GM23338 (cell line): ENCODE measurements at places on chromosomes 13 and 19. TPM values are rescaled to one million over a fixed set of nuclear protein-coding genes. Genes with fewer than 3 reads are reported as not detected.

- DNase-seq, result no peak
Observed at GRCh38 chr19:3613818-3614661, 7.4 kb upstream of the TBXA2R start.

- no peak for DNase-seq
Observed at GRCh38 chr13:54433493-54434206, 1405.0 kb downstream of the OLFM4 start.

DNA sequence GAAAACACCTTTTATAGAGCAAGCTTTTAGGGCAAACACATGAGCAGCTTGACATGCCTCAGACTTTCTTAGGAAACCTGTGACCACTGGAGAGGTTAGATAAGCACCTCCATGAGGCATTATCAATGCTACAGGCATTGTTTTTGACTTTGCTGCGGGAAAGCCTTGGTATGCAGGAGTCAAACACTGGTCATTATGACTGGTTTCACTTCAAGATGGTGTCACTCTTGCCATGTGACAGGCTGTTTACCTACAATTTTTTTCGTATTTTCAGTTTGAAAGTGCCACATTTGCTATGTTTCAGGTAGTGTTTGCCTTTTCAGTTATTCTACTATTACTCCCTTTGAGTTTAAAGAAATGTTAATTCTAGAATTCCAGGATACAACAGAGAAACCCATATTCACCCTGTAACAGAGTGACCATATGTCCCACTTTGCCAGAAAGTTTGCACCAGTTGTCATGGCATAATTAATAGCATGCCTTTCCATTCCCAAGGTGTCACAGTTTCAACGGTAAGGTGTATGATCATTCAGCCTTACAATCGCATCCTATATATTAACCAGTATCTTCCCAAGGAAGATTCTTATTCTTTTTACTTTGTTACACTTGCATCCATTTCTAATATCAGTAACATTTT, 33.0 kb downstream of the USP12 start:
- no peak for DNase-seq

- no peak for DNase-seq
Observed at GRCh38 chr13:52348071-52348470, 57.9 kb downstream of the THSD1 start.

GRCh38 chr13:28046981-28047380, 53.4 kb downstream of the FLT3 start:
- DNase-seq, result no peak

DNA sequence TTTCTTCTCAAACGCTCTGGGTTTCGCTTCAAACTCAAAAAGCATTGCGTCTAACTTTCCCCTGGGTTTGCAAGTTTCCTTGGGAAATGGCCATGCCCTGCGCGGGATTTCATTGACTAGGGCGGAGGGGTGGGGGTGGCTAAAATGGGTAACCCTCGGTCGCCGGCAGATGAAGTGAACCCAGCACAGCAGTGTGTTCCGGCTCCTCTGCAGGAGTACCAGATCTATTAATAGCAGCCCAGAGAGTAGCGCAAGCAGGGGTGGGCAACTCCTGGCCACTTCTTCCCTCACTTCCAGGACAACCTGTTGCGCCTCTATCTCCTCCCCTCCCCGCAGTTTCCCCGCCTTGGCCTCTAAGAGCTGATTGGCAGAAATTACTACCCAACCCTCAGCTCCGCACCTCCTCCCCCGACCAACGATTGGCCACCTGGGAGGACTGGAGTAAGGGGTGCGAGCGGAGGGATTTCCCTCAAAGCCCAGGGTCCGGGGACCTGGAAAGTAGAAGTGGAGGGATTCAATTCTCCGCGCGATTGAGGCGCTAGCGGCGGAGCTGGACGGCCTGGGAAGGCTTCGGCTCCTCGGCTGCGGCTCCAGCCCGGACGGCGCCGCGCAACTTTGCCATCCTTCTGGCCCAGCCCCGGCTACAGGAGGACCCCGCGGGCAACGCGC, at the start of gene FREM2:
FREM2 (plus strand) TSS at position 501 of the 669 bp plus-strand sequence. CDS start 268 bp downstream, outside the sequence.
- DNase-seq, result peak; percentile 98

DNA sequence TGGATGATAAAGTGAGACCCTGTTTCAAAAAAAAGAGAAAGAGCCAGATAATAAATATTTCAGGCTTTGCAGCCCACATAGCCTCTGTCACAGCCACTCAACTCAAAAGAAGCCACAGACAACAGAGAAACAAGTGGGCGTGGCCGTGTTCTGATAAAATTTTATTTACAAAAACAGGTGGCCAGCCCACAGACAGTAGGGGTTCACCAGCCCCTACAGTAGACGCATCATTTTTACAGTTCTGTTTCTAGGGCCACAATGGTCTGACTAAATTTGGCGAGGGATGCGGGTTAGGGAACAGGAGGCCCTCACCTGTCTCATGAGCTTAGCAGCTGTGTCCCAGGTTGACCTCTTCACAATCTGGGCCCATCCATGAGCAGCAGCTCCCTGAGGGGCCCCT, 59.5 kb downstream of the ARHGEF18 start:
- DNase-seq, result no peak

DNA sequence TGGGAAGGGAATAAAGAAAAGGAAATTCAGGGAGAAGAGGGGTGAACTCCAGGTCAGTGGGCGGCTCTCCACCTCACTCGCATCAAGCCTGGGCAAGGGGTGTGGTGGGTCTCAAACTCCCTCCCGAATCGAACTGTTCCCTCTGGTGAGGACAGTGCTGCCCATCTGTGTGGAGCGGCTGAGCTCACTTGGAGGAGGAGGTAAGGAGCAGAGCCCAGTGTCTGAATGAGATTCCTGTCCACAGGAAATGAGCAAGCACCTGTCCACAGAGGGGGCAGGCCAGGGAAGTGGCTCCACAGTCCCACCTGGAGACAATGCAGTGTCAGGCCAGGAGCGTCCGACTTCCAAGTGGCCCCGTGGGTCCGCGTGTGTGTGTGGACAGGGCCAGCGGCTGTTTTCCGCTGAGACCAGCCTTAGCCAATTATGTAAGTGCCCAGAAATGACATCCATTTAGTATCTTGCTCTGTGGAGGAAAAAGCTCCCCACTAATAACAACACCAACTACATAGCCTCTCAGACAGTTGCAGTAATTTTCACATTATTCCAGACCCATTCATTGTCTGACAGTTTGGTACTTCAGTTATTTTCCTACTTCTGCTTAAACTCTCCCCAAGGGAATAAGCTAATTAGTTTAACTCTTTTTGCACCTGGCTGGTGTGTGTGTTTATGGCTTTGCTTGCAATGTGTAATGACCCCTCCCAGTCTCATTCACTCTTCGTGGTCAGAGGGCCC, 114.6 kb downstream of the SOX1 start:
- DNase-seq, result no peak

DNA sequence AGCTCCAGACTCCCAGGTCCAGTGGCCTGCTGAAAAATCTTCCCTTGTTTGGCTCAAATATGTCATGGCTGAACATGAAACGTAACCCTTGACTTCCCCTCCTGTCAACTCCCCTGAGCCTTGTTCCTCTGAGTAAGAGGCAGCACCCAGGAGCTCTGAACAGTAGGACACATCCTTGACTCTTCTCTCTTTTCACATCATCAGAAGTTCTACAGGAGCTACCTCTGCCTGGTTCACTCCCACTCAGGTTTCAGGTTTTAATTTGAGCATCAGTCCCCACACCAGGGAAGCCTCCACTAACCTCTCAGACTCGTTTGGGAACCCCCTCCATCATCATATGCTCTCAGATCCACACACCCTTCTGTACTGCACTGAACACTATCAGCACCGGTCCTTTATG, 30.3 kb downstream of the ZNF823 start:
- DNase-seq, result no peak

- no peak for DNase-seq
Observed at GRCh38 chr19:17527326-17527725, 15.9 kb downstream of the PGLS start.

DNA sequence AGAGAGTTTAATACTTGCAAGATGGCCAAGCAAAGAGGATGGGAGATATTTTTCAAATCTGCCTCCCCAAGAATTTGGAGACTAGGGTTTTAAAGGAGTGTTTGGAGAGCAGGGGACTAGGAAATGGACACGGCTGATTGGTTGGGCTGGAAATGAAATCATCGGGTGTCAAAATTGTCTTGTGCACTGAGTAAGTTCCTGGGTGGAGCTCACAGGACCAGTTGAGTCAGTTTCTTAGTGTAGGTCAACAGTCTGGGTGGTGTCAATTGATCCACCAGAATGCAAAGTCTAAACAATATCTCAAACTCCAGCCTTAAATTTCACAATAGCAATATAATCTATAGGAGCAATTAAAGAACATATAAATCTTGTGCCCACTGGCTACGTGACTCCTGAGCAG, 23.0 kb upstream of the CEACAM4 start:
- no peak for DNase-seq

The LSR gene
- 195 and 212 TPM in 2 replicates for total RNA-seq

The AP1M1 gene
- total RNA-seq, result 32.0 and 32.4 TPM in 2 replicates

The N4BP2L1 gene
- total RNA-seq, result 3.0 and 4.1 TPM in 2 replicates

The PGLYRP2 gene
- total RNA-seq, result not detected in 2 replicates

The OR7A5 gene
- not detected in 2 replicates for total RNA-seq

The CGB8 gene
- total RNA-seq, result not detected in 2 replicates
